ENCODE measurements at places on chromosomes 7 and 10.

- peak; percentile 46 for DNase-seq
Measured at GRCh38 chr7:120725376-120726039, 132.4 kb downstream of the TSPAN12 start.

DNA sequence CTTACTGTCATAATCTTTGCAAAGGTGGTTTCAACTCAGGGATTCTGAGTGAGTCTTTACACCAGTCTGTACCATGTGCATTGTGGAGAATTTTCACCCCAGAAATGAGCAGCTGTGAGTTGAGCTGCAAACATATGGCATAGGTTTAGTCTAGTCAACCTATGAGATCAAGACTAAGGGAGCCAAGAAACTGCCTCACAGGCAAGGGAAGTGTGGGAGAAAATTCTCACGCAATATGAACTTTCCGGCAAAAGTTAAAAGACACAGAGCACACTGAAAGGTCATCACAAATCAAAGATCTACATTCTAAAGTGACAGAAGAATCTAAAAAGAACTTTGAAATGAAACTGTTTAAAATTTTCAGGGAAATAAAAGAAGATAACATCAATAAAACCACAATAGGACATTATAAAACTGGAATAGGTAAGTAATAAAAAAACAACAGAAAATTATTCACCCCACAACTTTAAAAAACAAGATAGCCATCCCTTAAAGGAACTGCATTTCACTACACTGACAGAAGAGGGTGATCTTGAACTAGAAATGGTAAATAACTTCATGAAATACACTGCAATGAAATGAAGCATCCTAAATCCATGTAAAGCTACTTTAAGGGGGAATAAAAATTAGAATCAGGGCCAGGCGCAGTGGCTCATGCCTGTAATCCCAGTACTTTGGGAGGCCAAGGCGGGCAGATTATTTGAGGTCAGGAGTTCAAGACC is 63.5 kb downstream of the LGI1 start:
- DNase-seq, result peak; percentile 49

DNA sequence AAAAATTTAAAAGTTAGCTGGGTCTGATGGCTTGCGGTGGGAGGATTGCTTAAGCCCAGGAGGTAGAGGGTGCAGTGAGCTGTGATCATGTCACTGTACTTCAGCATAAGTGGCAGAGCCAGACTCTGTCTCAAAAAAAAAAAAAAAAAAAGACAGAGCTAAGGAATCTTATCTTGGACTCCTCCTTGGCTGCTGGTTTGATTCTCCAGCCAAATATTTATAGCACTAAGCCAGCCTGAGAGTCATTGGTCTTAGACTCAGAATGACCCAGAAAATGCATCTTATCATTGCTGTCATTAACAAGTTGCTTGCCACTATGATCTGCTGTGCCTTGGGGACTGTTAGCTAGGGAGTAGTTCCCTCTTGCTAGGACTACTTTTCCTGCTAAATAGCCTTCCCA is 164.7 kb downstream of the GNAT3 start:
- DNase-seq, result no peak

DNA sequence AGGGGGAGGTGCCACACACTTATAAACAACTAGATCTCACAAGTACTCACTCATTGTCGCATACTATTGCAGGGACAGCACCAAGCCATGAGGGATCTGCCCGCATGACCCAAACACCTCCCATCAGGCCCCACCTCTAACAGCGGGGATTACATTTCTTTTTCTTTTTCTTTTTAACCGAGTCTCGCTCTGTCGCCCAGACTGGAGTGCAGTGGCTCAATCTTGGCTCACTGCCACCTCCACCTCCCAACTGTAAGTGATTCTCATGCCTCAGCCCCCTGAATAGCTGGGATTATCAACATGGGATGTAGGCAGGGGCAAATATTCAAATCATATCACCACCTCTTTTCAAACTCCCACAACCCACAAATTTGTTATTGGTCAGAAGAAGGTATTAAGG is 76.7 kb downstream of the SKAP2 start:
- DNase-seq, result peak; percentile 32

GRCh38 chr10:124996127-124996853 is 54.4 kb downstream of the ZRANB1 start:
- no peak for DNase-seq

DNA sequence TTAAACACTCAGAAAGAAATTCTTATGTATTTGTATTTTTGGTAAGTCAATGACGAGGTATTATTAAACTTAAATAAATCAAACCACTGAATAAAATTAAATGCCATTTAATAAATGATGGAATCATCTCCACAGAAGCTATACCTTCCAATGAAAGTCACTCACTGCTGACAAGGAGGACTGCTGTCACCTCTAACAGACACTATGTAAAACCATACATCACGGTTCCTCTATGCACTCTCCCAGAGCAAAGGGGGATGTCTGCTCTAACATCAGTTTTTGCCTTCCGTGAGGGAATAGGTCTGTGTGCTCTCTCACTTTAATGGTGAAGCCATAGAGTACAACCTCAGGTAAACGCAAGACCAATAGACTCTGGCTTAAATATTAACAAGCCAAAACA is 99.7 kb upstream of the DDC start:
- DNase-seq, result no peak

- no peak for DNase-seq
Measured at GRCh38 chr10:132955479-132955878, 13.1 kb upstream of the CFAP46 start.

DNA sequence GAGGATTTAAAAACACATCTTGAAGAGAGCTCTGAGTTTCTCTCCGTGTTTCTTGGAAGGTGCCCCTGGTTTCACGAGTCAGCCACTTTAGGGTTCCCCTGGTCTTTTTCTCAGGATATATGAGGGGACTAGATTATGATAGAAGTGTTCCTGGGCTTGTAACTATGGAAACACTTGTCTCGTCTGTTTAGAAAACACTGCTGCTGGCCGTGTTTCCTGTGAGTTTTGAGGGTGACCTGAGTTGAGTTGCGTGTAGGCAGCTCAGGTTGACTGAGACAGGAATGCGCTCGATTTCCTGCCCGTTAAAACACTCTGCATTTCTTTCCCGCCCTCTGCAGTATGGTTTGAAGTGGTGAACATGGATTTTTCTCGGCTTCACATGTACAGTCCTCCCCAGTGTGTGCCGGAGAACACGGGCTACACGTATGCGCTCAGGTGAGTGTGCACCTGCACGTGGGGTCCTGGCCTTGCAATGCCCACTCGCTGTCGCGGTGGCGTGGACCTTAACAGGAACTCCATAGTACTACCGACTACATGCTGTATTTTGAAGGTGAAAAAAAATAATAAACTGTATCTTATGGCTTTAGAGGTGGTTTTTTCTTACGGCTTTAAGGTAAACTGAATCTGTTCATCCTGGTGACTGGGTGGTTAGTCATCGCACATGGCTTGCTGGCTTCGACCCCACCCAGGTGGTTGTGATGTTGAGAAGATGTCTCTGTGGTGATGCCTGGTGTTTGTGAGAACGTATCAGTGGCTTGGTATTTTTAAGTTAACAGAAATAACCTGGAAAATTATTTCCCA is at the start of gene SUN1:
TSS of gene SUN1 (plus strand) at position 310 of the 801 bp plus-strand sequence. CDS start at position 359, 49 bp downstream.
- peak; percentile 96 for DNase-seq

DNA sequence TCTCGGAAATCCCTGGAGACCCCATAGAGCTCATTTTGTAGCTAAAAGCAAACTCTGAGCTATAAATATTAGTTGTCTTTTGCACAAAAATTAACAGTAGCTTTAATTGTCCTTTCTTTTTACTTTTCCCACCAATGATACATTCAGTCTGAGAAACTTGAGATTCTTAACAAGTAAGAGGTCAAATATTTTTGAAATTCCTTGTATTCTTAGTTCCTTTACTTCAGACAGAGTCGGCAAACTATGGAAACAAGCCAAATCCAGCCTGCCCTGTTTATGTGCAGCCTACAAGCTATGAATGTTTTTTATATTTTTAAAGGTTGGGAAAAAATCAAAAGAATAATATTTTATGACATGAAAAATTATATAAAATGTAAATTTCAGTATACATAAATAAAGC is 146.6 kb downstream of the CTNNA3 start:
- DNase-seq, result no peak

- DNase-seq, result no peak
Measured at GRCh38 chr7:134690016-134690415, 43.4 kb downstream of the BPGM start.

DNA sequence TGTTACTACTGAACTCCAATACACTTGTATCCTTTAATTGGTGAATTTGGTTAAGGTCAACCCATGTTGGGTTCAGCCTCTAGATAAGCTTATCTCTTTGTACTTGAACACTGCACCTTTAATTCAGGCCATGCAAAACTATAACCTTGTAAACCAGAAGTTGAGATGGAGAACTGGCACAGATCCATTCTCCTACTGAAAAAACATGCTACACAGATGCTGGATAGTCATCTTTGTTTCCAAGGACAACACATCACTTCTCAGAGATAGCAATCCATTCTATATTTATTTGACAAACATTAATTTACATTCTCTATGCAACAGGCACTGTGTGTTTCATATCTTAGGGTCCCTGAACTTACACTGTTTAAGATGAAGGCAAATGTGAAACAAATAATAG is 2.9 kb upstream of the CDK14 start:
- DNase-seq, result no peak

GRCh38 chr7:1400371-1400770 is 58.9 kb downstream of the MICALL2 start:
- no peak for DNase-seq

- DNase-seq, result no peak
Measured at GRCh38 chr10:77936697-77937567, 10.4 kb upstream of the DLG5 start.

DNA sequence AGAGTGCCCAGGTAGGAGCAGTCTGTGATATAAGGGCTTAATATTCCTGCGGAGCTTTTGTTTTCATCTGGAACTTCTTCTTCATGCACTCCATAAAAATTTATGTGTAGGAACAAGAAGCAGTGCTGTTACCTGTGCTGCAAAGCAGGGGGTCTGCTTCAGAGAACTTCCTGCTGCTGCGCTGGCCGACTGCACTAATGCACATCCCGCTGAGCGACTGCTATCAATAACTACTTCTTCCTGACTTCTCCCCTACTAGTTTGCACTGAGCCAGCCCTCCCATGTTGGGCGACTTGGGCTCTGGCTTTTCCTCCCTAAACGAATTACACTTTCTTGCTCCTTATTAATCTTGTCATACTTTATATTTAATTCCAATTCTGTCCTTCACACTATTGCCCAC is 150.3 kb downstream of the NEBL start:
- no peak for DNase-seq

GRCh38 chr7:32887395-32887794 is 4.2 kb downstream of the KBTBD2 start:
- DNase-seq, result no peak

GRCh38 chr7:145978769-145979168 is 137.8 kb upstream of the CNTNAP2 start:
- DNase-seq, result no peak

GRCh38 chr7:108613147-108613948 is 43.7 kb downstream of the DNAJB9 start:
- peak; percentile 60 for DNase-seq

DNA sequence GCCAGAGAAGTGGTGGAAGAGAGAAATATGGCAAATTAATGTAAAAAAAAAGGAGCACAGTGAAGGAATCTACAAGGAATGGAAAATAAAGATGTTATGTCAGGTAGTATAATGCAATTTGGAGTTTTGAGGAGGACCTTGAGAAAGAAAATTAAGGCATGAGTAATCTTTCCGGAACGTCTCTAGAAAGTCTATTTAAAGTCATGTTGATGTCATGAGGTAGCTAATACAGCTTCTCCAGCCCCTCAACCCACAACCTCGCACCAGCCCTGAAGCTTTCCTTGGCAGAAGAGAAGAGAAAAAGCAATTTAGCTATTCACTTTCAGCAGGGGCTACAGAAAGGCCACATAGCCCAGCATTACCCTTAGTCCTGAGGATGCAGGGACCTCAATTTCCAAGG is 22.5 kb downstream of the TRDMT1 start:
- no peak for DNase-seq

- peak; percentile 18 for DNase-seq
Measured at GRCh38 chr7:91551377-91552175, 287.3 kb downstream of the FZD1 start.

GRCh38 chr7:131483586-131483985 is 72.8 kb downstream of the PODXL start:
- no peak for DNase-seq

GRCh38 chr7:128937647-128938543 is at the start of gene IRF5:
Gene IRF5, plus strand, starts transcription at chr7:128937927. Its CDS starts 4,155 bp downstream, at chr7:128942082.
- peak; percentile 86 for DNase-seq

GRCh38 chr10:115355162-115355760 is 262.1 kb downstream of the ATRNL1 start:
- DNase-seq, result peak; percentile 71

DNA sequence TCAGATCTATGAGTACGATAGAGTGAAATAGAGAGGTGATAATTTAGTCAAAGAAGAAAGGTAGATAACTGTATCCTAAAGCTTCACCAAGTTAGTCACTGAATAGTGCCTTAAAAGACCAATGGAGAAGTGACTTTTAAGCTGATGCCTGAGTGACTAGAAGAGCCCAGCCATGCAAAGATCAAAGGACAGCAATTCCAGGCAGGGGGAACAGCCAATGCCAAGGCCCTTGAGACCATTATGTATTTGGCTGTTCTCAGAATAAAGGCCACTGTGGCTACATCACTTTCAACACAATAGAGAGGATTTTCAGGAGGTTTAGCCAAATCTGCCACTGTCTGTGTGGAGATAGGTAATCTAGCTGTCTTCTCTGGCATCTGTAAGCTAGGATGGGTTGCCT is 17.8 kb downstream of the HDAC9 start:
- DNase-seq, result peak; percentile 31

DNA sequence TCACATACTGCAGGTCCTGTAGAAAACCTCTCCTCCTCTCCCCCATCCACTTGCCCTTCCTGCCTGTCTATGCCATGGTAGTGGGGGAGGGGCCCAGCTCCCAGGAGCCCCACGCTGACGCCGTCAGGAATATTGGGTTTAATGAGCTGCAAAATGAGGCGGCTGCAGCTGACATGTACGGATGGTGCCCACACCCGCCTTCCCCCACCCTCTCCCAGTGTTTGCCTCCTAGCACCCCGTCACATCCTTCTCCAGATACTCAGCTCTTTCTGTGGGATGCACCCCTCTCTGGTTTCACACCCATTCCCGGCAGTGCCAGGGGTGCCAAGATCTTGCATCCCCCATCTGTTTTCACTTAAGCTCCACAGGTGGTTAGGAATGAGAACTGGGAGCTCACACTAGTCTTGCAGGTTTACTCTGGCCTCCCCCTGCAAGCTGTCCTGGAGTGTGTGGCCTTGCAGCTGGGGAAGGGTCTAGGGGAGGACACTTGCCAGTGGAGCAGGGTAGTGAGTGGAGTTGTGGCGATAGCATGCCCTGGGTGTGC is 26.1 kb downstream of the GBX1 start:
- no peak for DNase-seq

- no peak for DNase-seq
Measured at GRCh38 chr7:80844916-80845315, 73.9 kb downstream of the SEMA3C start.

- DNase-seq, result peak; percentile 43
Measured at GRCh38 chr10:43214071-43214955, 52.6 kb downstream of the RASGEF1A start.

GRCh38 chr7:73704640-73705550 is 14.6 kb downstream of the STX1A start:
- DNase-seq, result no peak

- peak; percentile 18 for DNase-seq
Measured at GRCh38 chr10:32263300-32263699, 83.7 kb downstream of the EPC1 start.

GRCh38 chr7:36658335-36659171 is 65.7 kb downstream of the AOAH start:
- peak; percentile 98 for DNase-seq

Measured in kidney tubule cell (primary cell).